ENCODE measurements at places on chromosomes 11 and 22.

GRCh38 chr11:42571131-42571877 lies 740.5 kb upstream of the API5 start:
- DNase-seq: no peak

- DNase-seq: no peak
Measured at GRCh38 chr11:95095858-95096587, 6.4 kb downstream of the ENDOD1 start.

DNA sequence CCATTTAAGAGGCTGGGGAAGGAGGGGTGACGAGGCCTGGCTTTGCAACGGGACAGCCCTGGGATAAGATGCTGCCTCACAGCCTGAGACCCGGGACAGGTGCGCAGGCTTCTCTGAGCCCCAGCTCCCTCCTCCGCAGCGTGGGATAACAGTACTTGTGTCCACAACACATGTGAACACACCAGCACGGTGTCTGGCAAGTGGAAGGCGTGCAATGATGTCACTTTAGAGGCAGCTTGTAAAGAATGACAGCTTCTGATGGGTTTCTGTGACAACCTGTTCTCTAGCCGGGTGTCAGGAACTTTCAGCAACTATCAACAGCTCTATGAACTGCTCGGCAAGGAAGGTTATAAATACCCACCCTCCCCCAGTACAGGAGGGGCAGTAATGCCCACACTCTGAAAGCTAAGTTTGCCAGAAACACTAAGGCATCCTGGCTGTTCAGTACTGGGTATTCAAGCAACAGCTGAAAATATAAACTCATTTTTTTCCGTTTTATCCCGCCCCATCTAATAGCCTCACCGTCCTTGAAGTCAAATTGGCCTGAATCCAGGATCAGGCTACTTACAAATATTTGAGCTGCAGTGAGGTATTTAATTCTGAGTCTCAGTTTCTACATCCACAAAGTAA lies 59.7 kb downstream of the MYH9 start:
- DNase-seq: no peak

DNA sequence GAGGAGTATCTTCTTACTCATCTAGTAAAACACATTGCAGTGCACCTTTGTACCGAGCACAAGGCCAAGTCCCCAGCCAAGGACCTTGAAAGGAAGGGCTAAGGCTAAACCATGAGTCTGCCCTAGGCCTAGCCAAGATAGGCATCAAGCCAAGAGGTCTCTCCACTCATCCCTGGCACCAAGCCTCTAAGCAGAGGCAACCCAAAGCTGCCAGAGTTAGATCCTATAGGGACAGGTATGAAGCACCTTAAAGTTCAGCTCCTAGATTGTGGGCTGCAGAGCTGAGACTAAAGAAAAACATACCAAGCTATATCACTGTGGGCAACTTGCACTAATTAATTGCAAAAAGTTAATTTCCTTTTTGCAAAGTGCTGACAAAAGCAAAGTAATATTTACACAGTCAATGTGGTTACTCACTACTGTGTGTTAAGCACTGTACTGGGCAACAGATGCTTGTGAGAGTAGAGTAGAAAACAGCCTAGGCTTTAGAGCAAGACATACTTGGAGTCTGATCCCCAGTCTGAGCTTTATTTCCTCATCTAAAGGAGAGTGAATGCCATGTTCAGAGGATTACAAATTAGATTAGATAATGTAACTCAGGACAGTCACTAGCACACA lies 7.2 kb downstream of the COA4 start:
- no peak for DNase-seq

DNA sequence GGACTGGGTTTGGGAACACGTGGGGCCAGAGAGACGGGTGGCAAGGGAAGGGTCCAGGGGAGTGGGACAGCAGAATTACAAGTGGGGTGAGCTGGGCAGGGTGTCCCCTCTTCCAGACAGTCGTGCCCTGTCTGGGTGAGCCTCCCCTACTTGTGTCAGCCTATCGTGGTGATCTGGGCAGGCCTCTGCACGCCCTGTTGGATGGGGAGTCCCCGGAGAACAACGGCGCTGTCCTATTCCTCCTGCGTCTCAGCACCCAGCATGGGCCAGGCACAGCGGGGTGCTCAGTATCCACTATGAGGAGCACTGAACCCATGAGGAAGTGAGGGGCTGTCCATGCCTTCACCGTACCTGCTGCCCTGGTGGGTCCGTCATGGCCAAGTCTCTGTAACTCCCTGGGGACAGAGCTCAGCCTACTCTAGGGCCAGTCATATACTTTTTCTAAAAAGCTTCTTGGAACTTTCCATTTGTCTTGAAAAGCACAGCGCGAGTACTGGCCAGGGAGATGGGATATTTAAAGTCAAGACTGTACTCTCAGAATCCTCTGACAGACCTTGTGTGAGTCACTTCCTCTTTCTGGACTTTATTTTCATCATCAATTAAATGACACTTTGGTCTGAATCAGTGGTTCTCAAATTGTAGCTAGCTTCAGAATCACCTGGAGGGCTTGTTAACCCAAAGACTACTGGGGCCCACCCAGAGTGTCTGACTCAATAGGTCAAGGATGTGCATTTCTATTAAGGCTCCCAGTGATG lies 81.7 kb upstream of the NECTIN1 start:
- no peak for DNase-seq

- DNase-seq: no peak
Measured at GRCh38 chr11:93747122-93747521, 5.7 kb downstream of the C11orf54 start.

- DNase-seq: no peak
Measured at GRCh38 chr11:71322192-71322735, 69.9 kb upstream of the SHANK2 start.

DNA sequence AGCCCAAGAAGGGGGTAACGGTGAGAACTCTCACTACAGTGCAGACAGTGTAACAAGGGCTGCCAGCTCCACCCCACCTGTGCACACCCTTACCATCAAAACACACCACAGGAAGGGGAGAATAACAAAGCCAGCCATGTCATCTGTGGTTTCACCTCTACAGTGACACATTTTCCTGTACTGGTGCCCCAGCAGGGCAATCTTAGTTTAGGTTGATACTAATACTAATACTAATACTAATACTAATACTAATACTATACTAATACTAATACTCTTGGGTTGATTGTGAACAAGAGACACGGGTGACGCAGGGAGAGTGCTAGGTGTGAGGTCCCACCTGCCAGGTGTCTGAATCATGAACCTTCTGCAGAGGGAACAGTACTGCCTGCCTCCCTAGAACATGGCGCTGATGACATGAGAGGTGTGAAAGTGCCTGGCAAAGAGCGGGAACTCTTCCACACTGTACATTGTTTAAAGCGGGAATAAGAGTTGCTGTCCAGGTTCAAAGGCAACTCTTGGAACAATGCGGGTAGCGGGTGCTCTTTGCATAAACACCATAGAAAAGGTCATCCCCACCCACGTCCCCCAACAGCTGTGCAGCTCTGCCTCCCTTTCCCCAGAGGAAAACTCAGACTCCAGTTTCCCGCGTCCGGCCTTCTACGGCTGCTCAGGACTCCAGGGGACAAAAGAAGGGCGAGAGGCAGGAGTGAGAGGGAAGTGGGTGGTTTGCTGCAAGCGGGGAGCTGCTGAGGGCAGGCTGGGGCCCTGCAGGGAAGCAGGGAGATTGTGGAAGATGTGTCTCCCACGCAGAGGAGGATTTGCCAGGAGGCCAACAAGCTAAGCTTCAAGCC lies 25.0 kb upstream of the TMPRSS4 start:
- no peak for DNase-seq

GRCh38 chr11:96342014-96342960 lies 708 bp downstream of the MAML2 start:
- DNase-seq: no peak

DNA sequence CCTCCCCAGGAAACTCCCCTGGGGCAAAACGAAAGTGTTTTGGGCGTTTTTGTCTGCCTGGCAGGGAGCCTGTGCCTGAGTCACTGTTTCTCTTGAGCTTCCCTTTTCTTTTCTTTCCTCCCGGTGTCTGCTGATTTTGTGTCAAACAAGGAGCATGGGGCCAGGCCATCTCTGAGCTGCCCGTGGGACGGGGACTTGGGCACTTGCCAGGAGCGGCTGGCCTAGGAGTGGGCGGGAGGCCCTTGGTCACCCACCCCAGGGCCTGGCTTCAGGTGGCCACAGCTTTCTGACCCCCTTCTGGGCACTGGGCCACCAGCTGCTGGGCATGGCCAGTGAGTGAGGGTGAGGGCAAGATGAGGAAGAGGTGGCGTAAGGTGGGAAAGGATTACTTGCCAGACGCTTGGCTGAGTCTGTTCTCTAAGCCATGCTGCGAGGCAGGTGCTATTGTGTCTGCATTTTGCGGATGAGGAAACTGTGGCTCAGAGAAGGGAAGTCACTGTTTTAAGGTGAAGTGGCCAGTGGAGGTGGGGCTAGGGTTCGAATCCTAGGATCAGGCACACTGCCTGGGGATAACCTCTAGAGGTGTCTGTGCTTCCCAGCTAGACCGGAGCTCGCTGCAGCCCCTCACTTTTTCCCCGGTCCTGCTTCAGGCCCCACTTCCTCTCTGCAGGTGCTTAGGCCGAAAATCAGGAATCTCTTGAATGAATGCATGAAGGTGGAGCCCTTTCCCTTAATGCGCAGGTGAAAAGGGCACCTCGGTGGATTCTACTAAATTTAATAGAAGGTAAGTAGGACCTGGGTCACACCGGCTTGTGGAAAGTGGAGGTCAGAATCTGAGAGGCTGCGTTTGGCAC lies 7.8 kb upstream of the NFAM1 start:
- DNase-seq: no peak

DNA sequence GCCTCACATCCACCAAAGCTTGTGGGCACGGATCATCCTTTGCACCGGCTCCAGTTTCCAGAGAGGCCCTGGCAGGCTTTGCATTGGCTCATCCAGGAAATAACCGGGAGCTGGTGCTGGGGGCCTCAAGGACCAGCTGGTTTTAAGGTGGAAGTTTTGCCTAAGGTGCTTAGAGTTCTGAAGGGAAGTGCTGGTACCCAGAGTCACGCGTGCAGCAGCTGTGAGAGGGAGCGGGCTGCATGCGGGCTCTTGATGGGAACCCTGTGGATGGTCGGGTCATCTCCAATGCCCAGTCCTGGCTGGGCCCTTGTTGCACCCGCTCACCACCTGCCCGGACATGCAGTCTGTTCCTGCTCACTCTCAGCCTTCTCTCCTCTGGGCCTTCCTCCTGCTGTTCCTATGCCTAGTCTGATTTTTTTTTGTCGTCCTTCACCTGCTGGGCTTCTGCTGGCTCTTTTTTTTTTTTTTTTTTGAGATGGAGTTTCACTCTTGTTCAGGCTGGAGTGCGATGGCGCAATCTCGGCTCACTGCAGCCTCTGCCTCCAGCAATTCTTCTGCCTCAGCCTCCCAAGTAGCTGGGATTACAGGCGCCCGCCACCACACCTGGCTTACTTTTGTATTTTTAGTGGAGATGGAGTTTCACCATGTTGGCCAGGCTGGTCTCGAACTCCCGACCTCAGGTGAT lies 24.0 kb upstream of the PRR5 start:
- no peak for DNase-seq

- no peak for DNase-seq
Measured at GRCh38 chr22:33271390-33272161, 213.4 kb upstream of the SYN3 start.

DNA sequence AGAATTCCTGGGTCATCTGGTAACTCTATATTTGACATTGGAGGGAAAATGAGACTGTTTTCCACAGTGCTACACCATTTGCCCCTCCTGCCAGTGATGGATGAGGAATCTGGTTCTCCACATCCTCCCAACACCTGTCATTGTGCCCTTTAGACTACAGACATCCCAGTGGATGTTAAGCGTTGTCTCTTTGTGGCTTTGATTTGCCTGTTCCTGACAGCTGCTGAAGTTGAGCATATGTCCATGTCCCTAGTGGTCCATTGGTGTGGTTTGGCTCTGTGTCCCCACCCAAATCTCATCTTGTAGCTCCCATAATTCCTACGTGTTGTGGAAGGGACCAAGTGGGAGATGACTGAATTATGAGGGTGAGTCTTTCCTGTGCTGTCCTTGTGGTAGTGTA lies 88.5 kb downstream of the BRD1 start:
- no peak for DNase-seq

DNA sequence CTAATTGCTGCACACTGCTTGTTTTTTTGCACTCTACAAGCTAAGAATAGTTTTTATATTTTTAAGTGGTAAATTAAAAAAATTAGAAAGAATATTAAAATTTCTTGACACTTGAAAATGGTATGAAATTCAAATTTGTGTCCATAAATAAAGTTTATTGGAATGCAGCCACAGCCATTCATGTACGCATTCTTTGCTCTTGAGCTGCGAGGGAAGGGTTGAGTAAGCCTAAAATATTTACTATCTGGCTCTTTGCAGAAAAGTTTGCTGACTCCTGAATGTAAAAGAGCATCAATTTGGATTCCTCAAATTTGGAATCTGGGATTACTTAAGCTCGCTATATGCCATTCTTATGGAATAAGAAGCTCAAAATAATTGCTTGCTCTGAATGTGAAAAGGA lies 3.4 kb upstream of the ADAMTS8 start:
- no peak for DNase-seq

DNA sequence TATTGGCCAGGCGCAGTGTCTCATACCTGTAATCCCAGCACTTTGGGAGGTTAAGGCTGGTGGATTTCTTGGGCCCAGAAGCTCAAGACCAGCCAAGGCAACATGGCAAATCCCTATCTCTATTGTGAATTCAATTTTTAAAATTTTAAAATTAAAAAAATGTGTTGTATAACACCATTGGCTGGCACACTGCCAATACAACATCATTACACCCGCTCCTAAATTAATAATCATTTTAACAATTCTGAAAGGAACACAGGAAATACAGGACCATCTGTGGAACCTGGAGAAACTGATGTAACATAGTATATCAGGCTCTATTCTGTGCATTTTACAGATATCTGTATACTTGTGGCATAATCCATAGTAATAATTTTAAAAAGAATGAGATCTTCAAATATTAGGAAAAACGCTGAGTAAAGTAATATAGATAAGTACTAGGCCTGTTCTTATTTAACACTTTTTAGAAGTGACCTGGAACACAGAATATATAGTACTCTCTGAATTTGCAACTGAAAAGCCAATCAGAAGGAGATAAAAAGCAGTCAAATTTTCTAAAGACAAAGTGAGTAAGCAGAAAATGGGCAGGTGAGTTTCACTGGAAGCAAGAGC lies 124.3 kb downstream of the APOL5 start:
- no peak for DNase-seq

DNA sequence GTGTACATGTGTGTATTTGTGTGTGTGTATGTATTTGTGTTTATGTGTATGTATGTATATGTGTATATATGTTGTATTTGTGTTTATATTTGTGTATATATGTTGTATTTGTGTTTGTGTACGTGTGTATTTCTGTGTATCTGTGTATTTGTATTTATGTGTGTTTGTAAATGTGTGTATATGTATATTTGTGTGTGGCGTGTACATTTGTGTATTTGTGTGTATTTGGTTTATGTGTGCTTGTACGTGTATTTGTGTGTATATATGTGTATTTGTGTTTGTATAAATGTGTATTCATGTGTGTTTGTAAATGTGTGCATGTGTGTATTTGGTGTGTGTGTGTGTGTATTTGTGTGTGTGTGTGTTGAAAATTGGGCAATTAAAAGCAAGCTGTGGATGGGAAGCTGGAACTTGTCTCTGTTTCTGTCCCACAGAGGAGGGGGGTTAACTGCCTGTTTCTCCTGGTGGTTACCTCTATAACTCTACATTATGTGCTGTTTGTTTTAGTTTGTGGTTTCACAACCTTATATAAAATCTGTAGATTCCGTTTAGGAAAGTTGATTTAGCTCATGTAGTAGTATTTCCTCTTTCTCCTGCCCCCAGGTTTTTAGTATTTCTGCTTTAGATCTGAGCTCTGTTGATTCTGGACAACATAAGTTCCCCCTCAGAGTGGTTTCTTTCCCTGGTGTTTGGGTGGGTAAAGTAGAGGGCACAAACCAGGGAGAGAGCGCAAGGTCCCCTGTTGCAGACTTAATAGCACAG lies 28.9 kb downstream of the AP2A2 start:
- no peak for DNase-seq

Measured in NCI-H526 (cell line).